Activated CD8-positive, alpha-beta memory T cell treated with anti-CD3 and anti-CD28 coated beads, Interleukin-2, amount 50 U/mL, for 48 hours (primary cell): ENCODE measurements at places on chromosomes 2 and 18.
A peak's percentile ranks its signal among the peaks of the same experiment; 100 is the strongest.

- no peak for DNase-seq
Observed at GRCh38 chr2:105297216-105297615, 32.3 kb downstream of the TGFBRAP1 start.

- peak; percentile 79 for DNase-seq
Observed at GRCh38 chr2:134919341-134920210, 954 bp downstream of the CCNT2 start.

DNA sequence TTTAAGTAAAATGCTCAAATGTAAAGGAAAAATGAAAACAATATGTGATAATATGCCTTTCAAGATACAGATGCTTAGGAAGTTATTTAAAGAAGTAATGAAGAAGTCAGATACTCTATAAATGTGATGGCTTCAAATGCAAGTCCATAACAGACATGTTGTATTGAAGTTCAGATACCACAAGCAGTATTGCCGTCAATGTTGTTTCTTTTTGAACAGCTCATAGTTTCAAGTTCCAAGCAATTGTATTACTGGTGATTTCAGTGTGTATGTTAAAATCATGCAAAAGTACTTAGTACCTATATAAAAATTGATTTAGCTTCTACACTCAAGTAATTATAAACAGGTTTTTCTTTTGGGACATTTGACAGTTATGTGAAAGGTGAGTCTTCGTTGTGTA, 24.9 kb downstream of the KCMF1 start:
- no peak for DNase-seq

- DNase-seq, result no peak
Observed at GRCh38 chr2:181910028-181910831, 18.7 kb downstream of the ITPRID2 start.

DNA sequence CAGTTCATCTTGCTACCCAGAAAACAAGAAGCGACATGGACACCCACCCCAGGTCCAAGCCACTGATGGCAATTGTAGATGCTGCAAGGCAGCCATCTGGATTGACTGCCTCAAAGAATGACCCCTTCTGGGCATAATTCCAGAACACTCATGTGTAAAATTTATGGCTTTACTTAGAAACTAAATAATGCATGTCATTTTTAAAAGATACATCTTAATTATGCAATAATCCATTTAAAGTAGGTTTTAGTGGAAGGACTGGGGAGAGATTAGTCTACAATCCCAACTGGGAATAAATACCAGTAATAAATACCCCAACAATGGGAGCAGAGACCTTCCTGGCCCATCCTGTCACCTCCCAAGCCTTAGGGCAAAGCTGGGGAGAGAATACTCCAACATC, 247.7 kb downstream of the SS18 start:
- no peak for DNase-seq

DNA sequence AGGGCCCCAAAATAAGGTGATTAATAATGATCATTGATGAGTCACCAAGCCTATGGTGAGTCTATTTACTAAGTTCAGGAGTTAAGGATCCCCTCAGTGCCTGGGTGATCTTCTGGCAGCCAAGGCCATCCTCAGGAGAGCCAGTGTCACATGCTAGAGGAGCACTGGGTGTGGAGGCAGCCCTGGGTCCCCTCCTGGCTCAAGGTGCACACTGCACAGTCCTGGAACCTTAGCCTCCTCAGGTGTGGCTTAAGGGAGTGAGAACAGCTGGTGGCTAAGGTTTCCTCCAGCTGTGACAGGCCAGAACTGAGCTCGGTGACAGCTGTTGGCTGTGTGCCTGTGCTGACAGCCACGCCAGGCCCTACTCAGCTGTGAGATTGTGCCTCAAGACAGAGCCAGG, 52.1 kb upstream of the ACAA2 start:
- DNase-seq, result no peak

DNA sequence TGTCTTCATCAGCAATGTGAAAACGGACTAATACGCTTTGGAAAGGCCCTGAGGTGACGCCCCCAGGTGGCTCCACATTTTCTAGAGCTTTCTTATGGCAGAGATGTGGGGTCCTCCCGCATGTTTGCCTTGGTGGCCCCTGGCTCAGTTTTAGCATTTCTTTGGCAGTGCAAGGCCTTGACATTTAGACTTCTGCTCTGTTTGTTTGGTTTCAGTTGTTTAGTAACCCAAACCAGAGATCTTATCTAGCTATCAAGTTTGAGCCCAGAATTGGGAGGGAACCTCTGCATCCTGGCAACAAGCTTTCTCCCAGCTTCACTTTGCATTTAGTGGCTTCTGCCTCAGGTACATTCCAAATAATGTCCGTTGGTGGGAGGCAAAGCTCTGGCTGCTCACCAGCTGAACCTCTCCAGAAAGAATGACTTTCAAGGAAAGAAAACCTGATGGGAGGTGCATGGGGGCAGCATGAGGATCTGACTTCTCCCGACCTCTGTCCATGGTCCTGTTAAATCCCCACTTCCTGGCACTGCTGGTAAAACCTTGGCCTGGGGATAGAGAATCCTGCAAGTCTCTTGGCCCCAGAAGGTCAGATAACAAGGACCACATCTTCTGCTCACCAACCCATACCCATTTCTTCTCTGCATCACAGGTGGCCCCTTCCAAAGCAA, 12.0 kb upstream of the MBP start:
- DNase-seq, result no peak

DNA sequence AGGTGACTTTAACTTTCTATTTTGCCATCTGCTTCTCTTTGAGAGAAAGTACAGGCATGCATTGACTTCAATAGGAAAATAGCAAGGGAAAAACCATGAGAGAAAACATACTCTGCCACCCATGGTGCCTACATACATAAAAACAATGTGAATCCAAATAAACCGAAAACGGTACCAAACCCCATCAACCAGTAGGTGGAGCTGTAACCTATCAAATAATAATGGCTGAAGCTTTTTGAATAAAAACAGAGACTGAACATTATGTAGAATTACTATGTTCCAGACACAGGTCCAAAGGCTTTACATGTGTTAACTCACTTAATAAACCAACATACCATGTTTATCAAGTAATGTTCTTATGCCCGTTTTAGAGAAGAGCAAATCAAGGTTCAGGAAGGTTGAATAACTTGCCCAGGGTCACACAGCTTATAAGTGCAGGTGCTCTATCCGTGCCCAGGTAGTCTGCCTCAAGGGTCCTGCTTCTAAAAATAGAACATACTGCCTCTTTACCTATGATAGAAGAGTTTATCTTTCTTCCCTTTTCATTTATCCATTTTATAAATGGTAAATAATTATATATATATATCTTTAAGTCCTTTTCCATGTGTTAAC, 293.9 kb upstream of the SYT4 start:
- no peak for DNase-seq

GRCh38 chr2:196453613-196454047, 185.9 kb upstream of the CCDC150 start:
- no peak for DNase-seq

DNA sequence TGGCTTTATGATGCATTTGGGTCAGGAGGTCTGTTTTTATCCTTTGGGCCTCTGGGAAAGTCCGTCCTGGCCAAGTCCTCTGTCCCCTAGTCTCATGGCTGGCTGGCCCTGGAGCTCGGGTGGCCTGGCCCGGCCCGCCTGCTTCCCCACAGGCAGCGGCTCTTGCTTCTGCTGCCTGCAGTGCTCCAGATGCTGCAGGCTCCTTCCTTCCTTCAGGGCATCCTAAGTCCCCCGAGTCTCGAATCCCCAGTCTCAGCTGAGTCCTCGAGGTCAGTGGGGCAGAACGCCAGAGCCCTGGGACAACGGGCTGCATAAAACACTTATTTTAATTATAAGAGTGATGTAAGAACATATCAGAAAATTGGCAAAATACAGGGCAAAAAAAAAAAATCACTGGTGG, 71.2 kb downstream of the HPCAL1 start:
- DNase-seq, result no peak

DNA sequence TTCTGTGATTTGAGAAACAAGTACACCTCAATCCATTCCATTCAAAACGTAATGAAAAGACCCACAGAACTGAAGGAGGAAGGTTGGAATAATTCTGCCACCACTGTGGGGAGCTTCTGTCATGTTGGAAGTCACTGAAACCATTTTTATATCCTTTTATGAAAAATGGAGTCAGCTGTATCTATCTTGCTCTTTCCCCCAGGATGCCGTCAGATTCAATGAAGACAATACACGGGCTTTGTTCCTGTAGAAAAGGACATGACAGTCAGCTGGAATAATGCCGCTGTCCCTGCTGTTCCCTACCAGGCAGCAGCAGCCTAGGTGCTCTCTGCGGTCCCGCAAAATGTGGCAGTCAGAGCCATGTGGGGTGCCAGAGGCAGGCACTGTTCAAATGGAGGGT, 52.5 kb upstream of the APCDD1 start:
- no peak for DNase-seq

GRCh38 chr18:48137374-48138081, 207.1 kb upstream of the SMAD2 start:
- DNase-seq, result no peak

DNA sequence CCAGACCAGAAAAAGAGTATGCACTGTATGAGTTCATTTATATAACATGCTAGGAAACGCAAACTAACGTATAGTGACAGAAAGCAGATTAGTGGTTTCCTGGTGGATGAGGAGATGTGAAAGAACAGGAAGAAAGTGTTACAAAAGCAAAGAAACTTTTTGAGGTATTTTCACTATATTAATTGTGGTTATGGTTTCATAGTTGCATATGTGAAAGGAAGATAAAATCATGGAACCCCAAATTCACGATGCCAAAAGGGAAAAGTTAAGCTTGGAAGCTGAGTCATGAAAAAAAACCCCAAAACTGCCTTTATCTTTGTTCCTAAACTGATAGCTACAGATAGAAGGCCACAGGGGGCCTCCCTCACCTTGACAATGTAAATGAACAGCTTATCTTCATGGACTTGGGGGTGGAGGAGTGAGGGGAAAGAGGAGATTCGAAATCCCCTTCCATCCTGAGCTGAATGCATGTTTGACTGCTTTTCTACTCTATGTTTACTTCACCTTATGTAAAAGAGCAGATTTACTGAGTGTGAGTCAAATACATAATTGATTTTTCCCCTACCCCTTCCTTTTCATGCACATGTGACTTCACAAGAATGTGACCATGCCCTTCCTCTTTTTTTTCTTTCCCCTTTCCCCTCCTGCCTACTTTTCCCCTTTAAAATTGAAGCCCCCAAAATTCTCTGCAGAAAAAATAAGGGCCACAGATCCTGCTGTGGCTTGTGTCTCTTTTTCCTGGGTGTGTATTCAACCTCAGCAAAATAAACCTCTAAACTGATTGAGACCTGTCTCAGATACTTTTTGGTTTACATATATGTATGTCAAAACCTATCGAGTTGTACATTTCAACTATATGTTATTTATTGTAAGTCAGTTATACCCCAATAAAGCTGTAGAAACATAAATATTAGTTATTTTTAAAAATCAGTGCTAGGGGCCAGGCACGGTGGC, 100.1 kb upstream of the TLK1 start:
- DNase-seq, result no peak

DNA sequence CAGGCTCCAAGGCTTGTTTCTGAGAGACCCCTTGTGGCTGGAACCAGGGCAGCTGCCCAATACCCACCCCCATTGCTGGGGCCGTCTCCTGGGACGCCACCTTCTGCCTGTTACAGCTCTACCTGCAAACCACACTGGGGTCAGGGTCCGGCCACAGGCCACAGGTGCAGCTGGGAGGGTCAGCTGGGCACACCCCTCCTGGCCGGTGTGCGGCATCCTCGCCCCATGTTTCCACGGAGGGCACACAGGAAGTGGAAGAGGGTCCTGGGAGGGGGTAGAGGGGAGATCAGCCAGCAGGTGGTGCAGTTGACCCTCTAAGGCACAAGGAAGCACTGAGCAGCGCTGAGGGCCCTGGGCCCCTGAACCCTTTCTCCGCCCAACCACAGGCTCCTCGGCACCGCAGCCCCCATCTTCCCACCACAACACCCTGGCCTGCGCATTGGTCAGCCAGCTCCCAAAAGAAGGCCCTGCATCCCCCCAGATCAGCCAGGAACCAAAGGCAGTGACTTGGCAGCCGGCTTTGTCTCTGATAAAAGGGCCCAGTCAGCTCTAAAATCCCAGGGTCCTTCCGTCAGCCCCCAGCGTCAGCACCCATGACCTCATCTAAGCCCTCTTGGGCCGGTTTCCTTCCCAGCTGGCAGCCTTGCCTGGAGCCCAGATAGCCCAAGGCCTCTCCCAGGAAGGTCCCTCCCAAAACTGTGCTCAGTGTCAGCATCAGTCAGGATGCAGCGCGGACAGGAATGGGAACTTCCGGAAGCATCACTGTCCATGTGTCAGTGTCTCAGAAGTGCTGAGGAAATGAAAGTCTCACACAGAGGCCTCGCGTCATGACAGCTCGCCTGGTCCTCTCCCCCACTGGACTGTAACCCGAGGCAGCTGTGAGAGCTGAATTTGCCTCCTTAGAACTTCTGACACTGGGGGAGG, 1.7 kb downstream of the ERFE start:
- no peak for DNase-seq

- no peak for DNase-seq
Observed at GRCh38 chr2:168494190-168494711, 38.2 kb downstream of the CERS6 start.
